ENCODE measurements at places on chromosomes 3 and 15.

DNA sequence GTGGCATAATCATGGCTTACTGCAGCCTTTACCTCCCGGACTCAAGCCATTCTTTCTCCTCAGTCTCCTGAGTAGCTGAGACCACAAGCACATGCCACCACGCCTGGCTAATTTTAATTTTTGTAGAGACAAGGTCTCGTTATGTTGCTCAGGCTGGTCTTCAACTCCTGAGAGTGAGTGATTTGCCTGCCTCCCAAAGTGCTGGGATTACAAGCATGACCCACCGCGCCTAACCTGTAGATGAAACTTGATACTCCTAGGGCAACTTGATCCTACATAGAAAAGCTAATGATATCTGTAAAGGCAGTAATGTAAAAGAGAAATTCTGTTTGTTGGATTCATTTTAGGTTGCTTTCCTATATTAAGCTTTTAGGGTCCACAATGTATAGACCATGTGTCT is 391.9 kb upstream of the THRB start:
- no peak for DNase-seq

DNA sequence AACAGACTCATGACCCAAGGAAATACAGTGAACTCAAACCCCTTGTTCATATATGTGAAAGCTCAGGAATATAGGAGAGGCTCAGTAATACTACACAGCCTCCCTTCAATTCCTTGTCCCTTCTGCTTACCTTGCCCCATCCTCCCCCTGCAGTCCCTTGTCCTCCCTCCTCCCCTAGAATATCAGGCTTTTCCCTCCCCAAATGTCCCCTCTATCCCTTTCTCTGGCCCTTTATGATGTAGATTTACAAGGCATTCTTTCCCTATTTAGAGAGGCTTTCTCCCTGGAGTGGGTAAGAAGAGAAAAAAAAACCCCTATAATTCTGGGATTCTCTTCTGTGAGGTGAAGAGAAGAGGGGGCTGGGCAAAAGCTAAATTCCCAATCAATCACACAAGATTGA is 64.9 kb upstream of the KBTBD8 start:
- no peak for DNase-seq

DNA sequence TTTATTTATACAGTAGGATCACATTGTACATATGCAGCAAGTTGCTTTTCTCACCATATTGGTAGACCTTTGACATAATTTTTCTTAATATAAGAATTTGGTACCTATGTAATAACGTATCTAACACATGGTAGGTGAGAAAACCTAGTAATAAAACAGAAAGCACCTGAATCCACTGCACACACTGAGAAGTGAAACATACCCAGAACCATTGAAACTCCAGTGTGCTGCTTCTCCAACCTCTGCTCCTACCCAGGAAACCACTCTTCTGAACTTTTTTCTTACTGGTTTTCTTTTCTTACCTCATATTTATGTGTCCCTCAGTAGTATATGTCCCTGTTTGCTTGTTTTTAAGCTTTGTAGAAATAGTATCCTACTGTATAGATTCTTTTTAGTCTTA is 293.0 kb downstream of the UBE2E2 start:
- no peak for DNase-seq

GRCh38 chr3:51946796-51947195 is 4.6 kb downstream of the PARP3 start:
- DNase-seq = no peak

DNA sequence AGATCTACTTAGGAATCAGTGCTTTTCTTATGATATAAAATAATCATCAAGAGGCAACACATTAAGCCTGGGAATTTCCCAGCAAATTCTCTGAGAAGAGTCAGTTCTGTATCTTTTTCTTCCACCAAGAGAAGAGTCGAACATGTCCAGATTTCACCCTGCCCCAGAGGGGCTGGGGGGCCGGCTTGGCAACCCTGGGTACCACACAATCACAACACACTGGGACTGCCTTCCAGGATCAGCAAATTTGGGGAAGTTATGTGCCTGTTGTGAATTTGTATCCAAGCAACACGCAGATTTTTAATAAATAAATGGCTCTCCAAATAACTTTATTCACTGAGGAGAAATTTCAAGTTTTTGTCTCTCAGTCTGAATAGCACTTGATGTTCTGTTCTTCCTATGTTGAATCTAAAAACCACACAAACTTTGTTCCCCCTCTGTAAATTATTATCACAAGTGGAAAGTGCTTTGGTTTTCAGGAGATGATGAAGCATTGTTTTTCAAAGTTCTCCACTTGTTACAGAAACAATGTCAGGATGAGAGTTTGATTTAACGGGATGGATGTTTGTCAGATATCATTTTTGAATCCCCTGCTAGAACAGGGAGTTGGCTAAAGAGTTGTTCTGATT is 357.2 kb downstream of the ZNF385D start:
- DNase-seq = no peak

DNA sequence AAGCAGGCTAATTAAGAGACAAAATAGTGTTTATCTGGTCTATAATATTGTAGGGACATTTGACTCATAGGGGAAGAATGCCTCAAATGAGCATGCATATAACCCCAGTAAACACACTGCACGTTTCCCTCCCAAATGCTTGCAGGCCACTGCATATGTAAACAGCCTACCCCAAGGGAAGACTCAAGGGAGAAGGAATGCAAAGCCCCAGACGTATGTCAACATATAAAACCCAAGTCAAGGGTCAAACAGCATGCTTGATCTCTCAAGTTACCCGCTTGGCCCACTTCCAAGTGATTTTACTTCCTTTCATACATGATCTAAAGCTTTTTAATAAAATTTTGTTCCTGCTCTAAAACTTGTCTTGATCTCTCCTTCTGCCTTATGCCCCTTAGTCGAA is 1090.0 kb downstream of the OTOL1 start:
- no peak for DNase-seq

DNA sequence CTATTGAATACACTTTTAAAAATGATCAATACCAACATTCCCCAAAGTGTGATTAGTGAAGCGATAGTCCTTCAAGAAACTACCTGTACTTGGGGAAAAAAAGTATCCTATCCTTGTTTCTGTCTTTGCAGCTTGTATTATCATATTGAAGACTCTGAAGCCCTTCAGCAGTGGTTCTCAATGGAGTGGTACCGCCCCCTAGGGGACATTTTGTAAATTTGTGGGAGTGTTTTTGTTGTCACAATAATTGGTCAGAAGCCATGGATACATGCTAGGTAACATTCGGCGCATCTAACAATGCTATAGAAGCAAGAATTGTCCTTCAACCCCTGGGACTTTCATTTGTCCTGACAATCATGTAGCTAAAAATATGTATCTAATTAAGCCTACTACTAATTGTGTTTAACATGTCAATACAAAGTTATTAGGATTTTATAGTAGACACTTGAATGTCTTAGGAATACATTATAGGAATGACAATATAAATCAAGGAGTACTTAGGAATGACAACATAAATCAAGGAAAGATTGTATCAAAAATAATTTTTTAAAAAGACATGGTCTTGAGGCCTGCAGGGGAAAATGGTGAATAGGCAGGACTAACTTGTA is 53.7 kb downstream of the NMD3 start:
- no peak for DNase-seq

GRCh38 chr3:32354362-32354778 is 37.3 kb upstream of the CMTM7 start:
- DNase-seq = no peak

DNA sequence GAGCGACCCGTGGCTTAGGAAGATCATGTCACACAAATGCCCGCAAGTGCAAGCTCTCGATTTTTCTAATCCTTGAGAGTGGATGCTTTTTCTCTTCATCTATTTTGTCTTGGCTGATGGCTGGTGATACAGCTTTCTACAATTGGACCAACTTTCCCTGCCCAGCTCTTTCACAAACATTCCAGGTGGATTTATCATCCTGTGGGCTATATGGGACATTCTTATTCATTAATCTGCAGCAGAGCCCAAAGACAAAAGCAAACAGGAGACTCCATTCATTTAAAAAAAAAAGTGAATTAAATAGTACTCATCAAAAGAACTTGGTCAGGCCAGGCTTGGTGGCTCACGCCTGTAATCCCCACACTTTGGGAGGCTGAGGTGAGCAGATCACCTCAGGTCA is 14.2 kb upstream of the TSEN2 start:
- no peak for DNase-seq

- no peak for DNase-seq
Observed at GRCh38 chr3:159881828-159882309, 106.8 kb upstream of the IL12A start.

DNA sequence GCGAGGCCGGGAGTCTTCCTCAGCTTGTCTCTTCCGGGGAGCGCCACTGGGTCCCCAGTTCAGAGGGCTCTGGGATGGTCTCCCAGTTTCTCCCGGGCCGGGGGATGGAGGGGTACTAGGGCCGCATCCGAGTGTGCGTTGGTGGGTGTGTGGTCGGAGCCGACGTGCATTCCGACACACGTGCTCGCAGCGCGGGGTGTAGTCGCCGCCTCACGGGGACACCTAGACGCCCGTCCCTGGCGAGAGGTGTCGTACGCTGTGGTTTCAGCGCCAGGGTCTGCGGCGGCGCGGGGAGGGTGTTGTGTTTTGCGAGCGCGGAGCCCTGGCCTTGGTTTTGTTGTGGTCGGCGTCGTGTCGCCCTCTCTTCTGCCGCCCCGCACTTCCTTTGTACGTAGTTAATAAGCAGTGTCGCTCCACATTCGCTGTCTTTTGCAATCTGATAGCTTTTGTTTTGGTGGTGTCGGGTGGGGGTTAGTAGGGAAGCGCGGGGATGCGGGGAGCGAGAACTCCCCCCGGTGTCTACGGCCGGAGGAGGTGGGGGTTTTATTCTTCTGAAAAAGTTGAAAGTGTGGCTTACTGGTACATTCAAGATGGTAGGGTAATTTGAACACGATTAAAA is 2.2 kb downstream of the IGF1R start:
- DNase-seq = no peak

DNA sequence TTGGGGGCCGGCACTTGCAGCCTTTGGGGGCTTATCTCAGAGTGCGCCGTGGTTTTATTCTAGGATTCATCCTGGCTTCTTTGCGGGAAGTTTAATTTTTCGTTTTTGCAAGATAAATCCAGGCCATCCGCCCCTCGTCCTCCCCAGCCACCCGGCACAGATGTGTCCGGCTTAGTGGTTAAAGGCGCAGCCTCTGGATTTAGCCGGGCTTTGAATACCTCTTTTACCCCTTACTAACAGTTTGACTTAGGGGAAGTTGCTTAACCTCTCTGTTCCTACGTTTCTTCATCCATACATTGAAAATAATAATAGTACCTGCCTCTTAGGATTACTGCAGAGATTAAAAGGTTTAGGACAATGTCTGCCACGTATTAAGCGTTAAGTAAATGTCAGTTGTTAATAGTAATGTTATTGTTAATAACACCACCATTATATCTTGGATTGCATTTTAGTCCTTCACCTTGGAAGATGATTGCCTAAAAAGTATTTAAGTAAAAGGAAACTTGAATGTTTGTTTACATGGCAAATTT is 714 bp downstream of the ECT2 start:
- DNase-seq = no peak
